ENCODE measurements at places on chromosomes 3 and 15.

DNA sequence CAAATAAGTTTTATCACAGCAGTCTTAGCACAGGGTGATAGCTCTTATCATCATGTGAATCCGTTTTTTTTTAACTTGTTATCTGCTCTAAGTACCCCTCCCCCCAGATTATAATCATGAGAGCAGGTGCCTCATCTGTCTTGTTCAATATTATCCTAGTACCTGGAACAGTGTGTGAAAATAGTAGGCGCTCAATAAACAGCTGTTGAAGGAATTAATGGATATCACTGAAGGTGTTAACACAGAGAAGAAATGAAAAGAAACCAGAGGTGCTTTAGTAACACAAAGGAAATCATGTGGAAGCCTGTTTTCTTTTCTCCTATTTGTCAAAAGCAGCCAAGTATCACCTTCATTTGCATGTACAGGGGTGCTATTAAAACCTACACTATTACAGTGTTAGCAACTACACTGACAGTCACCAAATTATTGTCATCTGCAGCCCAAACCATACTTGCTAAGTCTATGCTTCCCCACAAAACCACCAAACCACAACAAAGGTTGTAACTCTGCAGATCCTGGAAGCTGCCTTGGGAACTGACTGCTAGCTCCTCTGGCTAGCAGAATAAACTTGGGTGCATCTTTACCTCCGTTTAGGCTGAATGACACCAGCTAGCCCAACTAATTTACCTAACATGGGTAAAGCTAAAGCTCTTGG, 2.9 kb downstream of the XPC start:
- DNase-seq = peak; percentile 58

GRCh38 chr15:29690765-29691475, 131.3 kb downstream of the TJP1 start:
- no peak for DNase-seq

GRCh38 chr3:24299246-24299805, 195.3 kb downstream of the THRB start:
- DNase-seq = no peak

- no peak for DNase-seq
Observed at GRCh38 chr3:136343873-136344555, 93.9 kb downstream of the PCCB start.

DNA sequence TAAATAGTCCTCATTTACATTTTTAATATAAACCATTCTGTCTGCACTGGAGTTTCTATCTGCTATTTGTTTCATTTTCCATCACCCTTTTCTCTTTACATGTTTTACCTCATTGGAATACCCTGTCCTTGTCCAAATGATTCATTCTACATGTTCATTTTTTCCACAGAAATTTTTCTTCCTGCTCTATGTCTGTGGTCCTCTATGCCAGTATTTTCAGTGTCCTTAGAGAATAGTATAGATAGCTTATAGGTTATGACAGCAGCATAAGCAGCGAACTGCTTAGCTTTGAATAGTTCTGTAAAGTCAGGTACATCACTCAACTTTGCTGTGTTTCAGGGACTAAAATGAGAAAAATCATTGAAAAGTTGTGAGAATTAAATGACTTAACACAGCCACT, 742.3 kb upstream of the CBLB start:
- no peak for DNase-seq

DNA sequence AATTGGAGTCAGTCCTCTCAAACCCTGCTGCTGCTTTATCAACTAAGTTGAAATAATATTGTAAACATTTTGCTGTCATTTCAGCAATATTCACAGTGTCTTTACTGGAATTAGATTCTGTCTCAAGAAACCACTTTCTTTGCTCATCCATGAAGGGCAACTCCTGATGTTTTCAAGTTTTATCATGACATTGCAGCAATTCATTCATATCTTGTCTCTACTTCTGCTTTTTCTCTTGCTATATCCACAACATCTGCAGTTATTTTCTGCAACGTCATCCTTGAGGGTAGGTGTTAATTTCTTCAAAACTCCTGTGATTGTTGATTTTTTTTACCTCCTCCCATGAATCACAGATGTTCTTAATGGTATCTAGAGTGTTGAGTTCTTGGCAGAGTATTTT, 181.6 kb downstream of the EPHA6 start:
- no peak for DNase-seq

- DNase-seq = no peak
Observed at GRCh38 chr3:150236316-150237082, 171.6 kb upstream of the TSC22D2 start.

- peak; percentile 71 for DNase-seq
Observed at GRCh38 chr3:45943207-45943846, at the start of gene CXCR6. Gene CXCR6 (plus strand): TSS chr3:45943464. CDS start chr3:45946482, 3,018 bp downstream.

DNA sequence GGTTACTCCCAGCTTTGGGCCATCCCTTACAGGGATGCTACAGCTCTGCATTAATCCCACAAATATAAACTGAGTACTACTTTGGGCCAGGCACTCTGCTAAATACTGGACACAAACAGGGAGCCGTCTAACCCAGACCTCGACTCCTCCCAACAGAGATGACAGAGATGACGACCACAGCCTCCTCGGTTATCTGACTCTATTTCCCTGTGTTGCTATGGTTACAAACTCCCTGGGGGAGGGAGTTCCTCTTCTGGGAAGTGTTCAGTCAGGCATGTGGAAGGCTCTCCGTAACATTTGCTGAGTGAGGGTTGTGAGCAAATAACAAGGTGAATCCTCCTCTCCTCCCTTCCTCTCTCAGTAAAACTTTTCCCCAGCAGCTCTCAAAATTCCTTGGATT, 6.7 kb upstream of the CMTM7 start:
- DNase-seq = no peak

DNA sequence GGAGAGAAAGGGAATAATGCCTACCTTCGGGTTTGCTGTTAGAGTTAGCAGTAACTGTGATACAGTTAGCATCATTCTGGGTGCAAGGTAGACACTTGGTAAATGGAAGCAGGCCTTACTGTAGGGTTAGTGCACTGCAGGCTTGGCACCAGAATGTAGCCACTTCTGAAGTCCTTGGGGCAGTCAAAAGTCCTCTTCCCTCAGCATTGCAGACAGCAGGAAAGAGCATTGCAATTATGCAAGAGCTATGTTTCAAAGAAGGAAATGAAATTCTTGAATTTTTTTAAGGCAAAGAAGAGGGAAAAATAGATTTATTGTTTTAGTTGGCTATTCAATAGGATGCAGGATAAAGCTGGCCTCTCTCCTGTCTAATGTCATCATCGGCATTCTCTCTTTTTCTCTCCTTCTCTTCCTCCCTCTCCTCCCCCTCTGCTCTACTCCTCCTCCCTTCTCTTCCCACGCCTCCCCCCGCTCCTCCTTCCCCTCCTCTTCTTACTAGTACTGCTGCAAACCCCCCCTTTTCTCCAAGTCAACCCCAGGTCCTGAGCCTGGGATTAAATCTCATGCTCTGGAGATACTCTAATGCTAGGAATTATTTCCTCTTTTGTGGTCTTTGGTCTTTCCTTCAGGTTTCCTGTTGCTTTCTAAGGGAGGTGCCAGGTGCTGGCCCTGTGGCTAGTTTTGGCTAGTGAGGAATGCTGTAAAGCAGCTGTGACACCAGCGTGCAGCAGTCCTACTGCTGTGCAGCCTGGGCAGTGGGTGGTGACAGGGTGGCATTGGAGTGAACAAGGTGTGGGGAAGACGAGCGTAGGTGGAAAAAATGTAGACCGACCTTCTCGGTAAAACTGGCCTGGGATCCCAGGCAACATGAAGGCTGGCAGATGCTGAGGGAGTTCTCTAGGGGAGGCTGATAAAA, 21.7 kb downstream of the EEFSEC start:
- DNase-seq = no peak

- DNase-seq = no peak
Observed at GRCh38 chr15:100180921-100181320, 160.9 kb downstream of the ADAMTS17 start.

GRCh38 chr3:45167011-45167911, 21.1 kb upstream of the CDCP1 start:
- peak; percentile 88 for DNase-seq

DNA sequence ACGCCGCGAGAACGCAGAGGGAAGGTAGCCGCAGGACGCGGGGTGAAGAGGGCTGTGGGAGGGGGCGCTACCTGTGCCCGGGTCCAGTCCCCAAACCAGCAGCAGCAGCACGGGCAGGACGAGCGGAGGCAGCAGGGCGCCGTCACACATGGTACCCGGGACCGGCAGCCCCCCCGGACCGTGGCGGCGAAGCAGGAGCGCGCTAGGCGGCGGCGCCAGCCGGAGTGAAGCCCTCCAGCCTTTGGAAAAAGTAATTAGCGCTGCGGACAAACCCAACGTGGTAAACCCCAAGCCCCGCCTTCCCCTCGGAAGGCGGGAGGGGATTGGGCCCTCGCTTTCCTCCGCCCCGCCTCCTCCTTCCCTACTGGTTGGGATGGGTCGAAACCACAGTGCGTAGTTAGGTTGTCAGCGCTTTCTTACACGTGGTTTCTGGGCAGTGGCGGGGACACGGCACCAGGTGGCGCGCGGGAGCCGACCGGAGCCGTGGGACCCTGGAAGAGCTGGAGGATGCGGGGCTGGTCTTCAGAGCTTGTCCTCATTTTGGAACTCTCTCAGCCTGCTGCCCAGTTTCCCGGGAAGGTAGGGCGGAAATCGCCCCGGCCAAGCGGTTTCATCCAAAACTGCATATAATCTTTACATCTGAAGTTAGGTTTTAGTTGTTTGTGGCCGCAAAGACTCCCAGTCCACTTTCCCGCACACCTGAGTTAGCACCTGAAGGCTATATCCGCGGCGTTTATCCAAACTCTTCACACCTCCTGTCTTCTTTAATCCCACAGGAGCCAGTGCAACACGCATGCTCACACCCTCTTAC, at the start of gene ADAMTS17:
Gene ADAMTS17, minus strand, starts transcription at position 226 of the 811 bp plus-strand sequence. Its CDS starts 76 bp downstream, at position 150.
- peak; percentile 96 for DNase-seq

- DNase-seq = no peak
Observed at GRCh38 chr3:52039846-52040245, 16.5 kb downstream of the DUSP7 start.

GRCh38 chr3:72123908-72124441, 339.0 kb upstream of the PROK2 start:
- DNase-seq = peak; percentile 55

GRCh38 chr15:70453766-70454165, 309.6 kb downstream of the UACA start:
- DNase-seq = no peak

DNA sequence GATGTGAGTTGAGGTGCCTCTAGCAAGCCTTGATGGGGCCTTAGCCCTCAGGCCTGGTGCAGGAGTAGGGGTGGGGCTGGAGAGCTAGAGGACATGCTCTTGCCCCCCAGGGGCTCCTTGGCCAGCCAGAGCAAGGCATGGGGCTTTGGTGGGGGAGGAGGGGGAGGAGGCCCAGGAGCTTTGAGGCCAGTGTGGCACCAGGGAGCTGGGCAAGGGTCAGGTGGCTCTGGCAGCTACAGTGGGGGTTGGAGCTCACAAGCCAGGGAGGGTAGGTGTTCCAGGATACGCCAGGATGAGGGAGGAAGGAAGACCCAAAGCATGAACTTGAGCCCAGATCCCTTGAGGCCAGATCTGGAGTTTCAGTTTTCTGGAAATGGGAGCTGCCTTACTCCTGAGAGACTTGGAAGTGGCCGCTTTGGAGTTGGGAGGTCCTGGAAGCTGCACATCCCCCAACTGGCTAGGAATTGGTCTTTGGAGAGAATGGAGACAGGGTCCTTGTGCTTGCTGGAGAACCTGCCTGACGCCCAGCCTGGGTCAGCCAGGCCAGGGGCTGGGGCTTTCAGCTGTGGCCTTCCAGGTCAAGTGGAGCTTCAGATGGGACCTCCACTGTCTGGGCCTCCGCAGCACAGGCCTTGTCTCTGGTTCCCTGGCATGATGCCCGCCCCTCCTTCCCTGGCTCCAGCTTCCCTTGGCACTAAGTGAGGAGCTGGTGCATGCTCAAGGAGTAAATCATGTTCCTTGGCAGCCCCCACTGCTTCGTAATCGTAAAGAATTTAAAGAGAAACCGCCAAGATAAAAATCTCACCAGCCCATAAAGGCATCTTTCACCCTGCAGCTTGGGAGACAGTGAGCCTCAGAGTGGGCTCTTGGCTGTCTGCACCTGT, 8.7 kb downstream of the SEMA3F start:
- DNase-seq = no peak

DNA sequence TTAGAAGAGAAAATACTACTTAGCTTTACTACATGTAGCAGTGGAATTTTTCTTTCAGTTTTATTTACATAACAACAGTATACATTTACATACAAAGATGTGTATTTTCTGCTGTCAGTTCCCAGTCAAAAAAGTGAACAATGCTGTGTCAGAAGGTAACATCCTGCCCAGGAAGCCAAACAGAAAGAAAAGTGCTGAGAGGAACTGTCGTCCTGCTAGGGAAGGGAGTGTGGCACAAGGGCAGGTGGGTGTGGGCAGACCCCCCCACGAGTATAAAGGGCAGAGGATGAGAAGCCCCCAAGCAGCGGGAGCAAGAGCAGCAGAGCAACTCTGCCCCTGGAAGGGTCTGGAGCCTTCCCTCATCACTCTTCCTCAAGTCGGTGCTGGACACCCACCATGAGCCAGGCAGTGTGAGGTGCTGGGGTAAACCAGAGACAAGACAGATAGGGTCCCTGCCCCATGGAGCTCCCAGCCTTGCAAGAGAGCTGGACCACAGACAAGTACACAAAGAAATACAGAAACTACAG, 39.7 kb downstream of the TBC1D2B start:
- no peak for DNase-seq

DNA sequence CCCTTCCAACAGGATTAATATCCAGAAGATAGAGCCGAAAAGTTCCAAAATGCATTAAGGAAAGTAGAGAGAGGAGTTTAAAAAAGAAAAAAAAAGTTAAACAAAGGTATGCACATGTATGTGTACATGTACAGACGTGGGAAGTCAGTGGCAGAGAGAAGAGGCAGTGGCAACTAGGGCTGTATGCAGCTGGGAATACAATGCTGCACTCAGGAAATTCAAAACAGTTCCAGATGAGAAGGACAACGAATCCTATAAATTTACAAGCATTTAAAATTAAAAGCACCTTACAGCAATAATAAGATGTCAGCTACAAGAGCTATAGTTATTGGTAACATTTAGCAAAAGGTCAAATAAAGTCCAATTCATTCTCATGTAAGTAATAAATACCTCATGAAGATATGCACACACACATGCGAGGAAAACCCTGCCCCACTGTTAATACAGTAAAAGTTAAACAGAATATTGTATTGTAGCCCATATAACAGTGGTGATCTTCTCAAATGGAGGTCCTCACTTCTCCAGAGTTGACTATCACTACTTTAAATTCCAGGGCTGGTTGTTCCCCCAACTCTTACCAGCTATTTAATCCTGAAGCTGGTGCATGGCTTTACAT, 18.2 kb downstream of the MRPL3 start:
- DNase-seq = no peak

GRCh38 chr3:46368569-46368968, 2.2 kb upstream of the CCR5 start:
- DNase-seq = peak; percentile 48

GRCh38 chr15:85771271-85771670, 23.5 kb downstream of the KLHL25 start:
- DNase-seq = no peak

- DNase-seq = no peak
Observed at GRCh38 chr3:28575746-28576613, 227.4 kb upstream of the AZI2 start.

- no peak for DNase-seq
Observed at GRCh38 chr15:41079717-41080116, 36.4 kb downstream of the INO80 start.

- no peak for DNase-seq
Observed at GRCh38 chr15:68413363-68414205, 18.4 kb downstream of the ITGA11 start.

GRCh38 chr3:98994128-98994762, 92.8 kb upstream of the DCBLD2 start:
- no peak for DNase-seq

- DNase-seq = no peak
Observed at GRCh38 chr3:72161881-72162595, 377.1 kb upstream of the PROK2 start.
